Osteoblast (primary cell): ENCODE measurements at places on chromosomes 6 and 20. TPM values are rescaled to one million over a fixed set of nuclear protein-coding genes. Genes with fewer than 3 reads are reported as not detected.
A peak's percentile ranks its signal among the peaks of the same experiment; 100 is the strongest.

The MYL9 gene
- 135 and 141 TPM in 2 replicates for total RNA-seq

DNA sequence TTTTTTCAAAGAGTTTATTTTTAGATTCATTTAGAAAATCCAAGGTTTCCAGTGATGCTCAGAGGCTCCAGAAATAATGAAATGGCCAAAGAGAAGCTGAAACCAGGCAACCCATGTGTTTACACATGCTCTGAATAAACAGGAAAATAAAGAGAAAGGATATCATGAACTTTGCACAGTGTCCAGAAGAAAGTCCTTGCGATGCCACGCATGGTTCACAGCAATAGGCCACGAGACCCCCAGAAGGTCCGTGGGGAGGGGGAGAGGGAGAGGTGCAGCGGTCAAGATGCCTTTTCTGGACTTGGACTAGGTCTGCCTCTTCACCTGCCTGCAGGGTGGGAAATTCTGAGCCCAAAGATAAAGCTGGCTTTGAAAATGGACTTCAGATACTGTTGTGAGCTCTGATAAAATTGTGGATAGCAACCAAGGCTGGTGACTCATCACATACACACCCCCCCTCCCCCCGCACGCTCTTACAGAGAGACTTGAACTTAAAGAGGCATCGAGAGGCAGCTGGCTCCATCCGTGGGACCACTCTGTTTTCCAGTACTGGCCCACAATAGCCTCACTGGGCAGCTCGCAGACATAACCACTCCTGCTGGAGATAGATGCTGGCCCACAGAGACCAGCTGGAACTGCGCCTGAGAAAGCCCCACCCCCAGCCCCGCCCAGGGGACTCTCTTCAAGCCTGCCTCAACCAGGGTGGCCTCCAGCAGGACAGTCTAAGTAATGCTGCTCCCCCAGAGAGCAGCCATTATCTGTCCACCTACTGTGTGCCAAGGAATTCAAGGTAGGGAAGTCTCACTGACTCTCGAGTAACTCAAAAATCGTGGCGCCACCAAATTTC lies 21.2 kb upstream of the NFATC2 start:
- peak; percentile 82 for DNase-seq

DNA sequence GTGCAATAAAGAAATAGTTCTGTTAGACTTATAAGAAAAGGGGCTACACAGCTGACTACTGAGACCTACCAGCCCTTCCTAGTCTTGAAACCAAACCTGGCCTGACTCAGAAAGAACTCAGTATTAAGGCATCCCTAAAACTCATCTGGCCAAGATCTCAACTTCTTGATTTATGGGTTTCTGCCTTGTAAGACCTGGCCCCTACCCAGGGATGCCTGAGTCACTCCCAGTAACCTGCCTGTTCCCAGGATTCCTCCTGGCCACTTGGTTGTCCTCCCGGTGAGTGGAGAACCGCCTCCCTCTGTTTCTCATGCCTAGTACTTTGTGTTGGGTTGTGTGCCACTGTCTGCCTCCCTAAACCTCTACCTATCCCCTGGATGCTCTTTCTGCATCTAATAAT lies 189.4 kb upstream of the PREP start:
- DNase-seq = no peak

GRCh38 chr6:142699391-142699790 lies 245.6 kb downstream of the HIVEP2 start:
- DNase-seq = no peak

DNA sequence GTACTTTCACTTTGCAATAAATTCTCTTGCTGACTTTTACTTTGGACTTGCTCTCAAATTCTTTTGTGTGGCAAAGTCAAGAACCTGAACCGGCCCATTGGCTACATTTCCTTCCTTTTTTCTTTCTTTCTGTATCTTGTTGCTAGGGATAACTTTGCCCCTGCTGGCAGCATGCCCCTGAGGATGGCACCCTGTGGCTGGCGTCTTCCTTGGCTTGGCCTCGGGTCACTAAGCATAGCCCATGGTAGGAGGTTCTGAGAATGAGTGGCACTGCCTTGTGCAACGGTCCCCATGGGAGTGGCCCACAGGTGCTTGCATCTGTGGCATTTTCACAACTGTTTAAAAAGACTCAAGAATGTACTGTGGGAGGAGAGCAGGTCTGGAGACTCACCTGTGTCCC lies 14.0 kb upstream of the HLA-F start:
- DNase-seq = no peak

GRCh38 chr6:75278474-75279077 lies 6.0 kb downstream of the TMEM30A start:
- DNase-seq = no peak

DNA sequence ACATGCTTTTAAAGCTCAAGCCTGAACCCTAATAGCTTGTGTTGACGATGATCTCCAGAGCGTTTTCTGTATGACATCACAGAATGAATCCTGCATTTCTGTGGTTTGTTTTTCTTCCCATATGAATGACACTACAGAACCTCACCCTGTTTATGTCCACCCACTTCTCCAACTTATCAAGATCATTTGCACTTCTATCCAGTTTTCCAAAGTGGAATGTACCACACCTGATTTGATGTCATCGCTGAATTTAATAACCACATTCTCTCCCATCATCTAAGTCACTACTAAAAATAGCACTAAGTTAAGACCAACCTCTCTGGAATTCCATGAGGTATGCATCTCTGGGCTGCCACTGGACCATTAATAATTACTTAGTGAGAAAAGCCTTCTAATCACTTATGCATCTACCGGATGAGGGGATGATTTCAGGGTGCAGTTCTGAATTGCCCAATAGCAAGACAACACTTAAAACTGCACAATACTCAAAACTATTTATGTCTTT lies 33.3 kb upstream of the CITED2 start:
- DNase-seq = peak; percentile 87
